ENCODE measurements at places on chromosomes 3 and 15.

- no peak for DNase-seq
Observed at GRCh38 chr15:71218272-71218805, 103.1 kb downstream of the THSD4 start.

- no peak for DNase-seq
Observed at GRCh38 chr15:89051875-89052274, 36.4 kb upstream of the ABHD2 start.

DNA sequence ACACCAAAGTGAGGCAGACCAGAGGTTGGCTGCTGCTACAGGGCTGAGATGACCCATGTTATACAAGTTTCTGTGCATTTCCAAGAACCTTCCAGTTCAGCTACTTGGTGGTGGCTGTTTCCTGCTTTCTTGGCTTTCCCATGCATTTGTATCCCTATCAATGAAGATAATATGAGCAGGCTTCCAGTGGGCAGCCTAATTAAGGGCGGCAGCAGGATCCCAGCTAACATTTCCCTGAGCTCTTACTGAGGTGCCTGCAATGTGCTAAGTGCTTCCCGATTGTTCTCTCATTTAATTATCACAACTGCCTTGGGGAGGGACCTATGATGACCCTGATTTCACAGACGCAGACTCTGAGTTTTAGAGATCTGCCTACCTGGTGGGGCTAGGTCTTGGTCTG is 95.5 kb downstream of the FRMD4B start:
- DNase-seq: no peak

GRCh38 chr3:95899494-95899893 is 914.9 kb upstream of the EPHA6 start:
- DNase-seq: no peak

- no peak for DNase-seq
Observed at GRCh38 chr3:101643861-101644613, 32.9 kb downstream of the ZBTB11 start.

DNA sequence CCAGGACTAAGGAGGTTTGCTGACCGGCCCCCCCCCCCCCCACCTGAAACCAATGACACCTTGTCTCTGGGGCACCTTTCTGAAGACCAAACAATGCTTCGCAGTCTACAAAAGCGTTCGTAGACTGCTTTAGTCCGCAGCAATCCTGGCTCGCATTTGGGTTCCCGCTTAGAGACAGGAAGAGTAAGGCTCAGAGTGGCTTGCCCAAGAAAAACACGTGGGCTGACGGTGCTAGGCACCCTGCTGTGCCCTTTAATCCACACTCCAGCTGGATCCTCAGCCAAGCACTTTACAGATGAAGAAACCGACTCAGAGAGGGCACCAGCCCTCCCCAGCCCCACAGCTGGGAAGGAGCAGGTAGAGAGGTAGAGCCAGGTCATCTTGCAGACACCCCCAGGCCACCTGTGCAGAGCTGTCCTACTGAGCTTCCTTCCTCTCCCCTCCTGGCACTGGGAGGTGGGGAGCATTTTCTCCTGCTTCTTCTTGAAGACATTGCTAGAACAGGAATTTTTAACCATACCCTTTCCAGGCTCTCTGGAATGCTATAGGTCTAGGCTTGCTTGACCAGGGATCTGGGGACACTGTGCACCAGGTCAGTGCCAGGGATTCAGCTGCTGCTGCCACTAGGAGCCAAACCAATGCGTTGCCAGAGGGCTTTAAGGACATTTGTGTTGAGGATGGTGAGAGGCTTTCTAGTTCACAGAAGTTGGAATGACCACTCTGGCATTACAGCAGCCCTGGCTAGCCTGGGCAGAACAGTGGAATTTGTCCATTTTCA is 1.0 kb upstream of the KLF15 start:
- DNase-seq: no peak

GRCh38 chr3:103059432-103059831 is 624.6 kb downstream of the ZPLD1 start:
- no peak for DNase-seq

- DNase-seq: no peak
Observed at GRCh38 chr3:78633626-78634025, 1134.2 kb downstream of the ROBO1 start.

GRCh38 chr3:133663569-133664313 is 2.0 kb upstream of the TOPBP1 start:
- DNase-seq: no peak

DNA sequence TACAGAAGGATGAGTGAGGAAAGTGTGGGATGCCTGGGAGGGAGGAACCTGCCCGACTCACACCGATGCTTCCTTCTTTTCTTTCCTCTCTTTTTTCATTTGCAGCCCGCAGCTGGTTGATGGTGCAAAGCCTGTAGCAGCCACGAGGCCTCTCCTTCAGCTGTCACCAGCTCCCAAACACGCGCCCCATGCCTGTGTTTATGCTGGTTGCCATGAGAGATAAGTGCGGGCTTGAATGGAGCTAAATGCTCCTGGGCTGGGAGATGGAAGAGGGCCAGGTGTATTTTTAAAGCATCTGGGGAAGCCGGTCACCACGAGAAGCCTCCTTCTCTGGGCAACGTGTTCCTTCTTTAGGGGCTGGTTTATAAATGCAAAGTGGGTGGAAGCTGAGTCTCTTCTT is 9.3 kb downstream of the COLQ start:
- DNase-seq: no peak

- DNase-seq: no peak
Observed at GRCh38 chr3:112233083-112233482, 60.9 kb downstream of the SLC9C1 start.

All from stimulated activated CD4-positive, alpha-beta T cell treated with anti-CD3 and anti-CD28 coated beads, TNF-alpha, amount 100 ng/mL, for 1 hour (primary cell).